ENCODE measurements at places on chromosomes 16 and 17. TPM values are rescaled to one million over a fixed set of nuclear protein-coding genes. Genes with fewer than 3 reads are reported as not detected.

Gene C1QTNF1
- total RNA-seq = not detected

Gene HSBP1
- total RNA-seq = 23.1 TPM

Gene NPIPA5
- 12.3 TPM for total RNA-seq

- no peak for DNase-seq
Observed at GRCh38 chr17:49316258-49316570, 45.8 kb downstream of the ZNF652 start.

DNA sequence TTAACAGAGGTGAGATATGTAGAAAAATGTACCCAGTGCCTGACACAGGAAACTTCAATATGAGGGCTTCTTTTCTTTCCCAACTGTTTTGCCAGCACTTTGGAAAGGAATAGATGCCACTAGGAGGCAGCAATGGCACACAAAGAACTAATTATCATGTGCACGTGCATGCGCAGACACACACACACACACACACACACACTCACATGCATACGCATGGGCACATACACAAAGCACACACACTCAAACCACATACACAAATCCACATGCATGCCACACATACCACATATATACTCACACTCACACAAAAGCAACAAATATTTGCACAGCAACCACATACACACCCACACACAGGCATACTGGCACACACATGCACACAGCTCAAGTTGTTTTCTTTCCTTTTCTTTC is 8.8 kb upstream of the CEP112 start:
- DNase-seq = peak; percentile 18

GRCh38 chr16:84498859-84499620 is 5.4 kb downstream of the MEAK7 start:
- DNase-seq = no peak

DNA sequence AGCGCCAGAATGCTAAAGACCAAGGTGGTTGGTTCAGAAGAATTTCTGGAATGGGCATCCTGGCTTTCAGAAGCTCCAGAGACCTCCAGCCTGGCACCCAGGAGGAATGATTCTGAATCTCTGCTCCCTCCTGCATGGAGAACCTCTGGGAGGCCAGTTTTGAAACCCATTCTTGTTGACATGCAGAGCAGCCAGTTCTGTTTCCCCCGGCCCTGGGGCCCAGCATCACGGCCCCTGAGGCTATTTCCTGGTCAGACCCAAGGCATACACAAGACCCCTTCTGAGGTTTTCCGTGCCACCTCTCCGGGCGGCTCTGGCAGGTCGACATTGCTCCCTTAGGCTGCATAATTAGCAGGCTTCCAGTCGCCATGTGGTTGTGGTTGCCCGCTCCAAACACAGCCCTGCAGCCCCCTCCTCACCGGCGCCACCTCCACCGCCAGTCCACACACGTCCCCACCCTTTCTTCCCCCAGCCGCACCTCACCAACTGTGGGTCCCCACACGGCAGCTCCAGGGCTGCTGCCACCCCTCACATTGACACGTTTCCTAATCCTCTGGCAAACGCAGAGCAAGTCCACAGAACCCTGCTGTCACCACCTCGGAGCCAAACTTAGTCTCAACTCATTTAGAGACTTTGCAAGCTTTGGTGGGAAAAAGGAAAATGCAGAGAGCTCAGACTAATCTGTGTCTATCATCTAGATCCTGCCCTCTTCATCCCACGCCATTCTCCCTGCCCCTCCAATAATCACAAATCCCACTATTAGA is 367.1 kb downstream of the SOX9 start:
- no peak for DNase-seq

- DNase-seq = no peak
Observed at GRCh38 chr17:50154604-50155003, 4.1 kb upstream of the PPP1R9B start.

- no peak for DNase-seq
Observed at GRCh38 chr17:81091774-81092517, 57.0 kb downstream of the BAIAP2 start.

GRCh38 chr17:75403131-75403530 is 2.3 kb downstream of the GRB2 start:
- DNase-seq = no peak
